ENCODE measurements at places on chromosomes 1 and 21.

DNA sequence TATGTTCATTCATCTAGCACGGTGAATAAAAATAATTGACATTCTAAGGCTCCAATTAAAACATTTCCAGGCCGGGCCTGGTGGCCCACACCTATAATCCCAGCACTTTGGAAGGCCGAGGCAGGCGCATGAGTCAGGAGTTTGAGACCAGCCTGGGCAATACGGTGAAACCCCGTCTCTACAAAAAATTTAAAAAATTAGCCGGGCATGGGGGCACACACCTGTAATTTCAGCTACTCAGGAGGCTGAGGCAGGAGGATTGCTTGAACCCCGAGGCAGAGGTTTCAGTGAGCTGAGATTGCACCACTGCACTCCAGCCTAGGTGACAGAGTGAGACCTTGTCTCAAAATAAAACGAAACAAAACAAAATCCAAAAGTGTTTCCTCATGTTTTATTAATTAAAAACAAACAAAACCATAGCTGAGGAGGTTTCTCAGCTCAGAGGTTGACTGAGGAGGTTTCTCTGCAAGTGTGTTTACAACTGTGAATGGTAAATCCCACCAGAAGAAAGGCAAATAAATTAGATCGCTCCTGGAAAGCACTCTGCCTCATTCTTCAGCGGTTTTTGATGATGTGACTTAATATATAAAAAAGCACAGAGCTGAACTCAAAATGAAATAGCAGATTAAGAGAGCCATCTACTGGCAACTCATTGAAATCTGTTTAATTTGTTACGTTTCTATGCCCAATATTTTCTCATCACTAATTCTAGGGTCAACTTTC lies 37.7 kb upstream of the ATG4C start:
- no peak overlapping the region for H3K27ac ChIP-seq
- H3K27me3 ChIP-seq = peaks cover 19% of the 10 kb centered on the region
- H3K4me3 ChIP-seq = no peak overlapping the region
- DNase-seq = no peak
- H3K4me1 ChIP-seq = no peaks in the 10 kb centered on the region
- no peaks in the 10 kb centered on the region for H3K36me3 ChIP-seq

GRCh38 chr21:33949516-33950430 lies 34.2 kb upstream of the ATP5PO start:
- H3K36me3 ChIP-seq = peaks cover 65% of the 10 kb centered on the region
- H3K4me1 ChIP-seq = peaks cover 78% of the 10 kb centered on the region
- H3K27ac ChIP-seq = peak overlapping the region; percentile 98
- no peaks in the 10 kb centered on the region for H3K27me3 ChIP-seq

DNA sequence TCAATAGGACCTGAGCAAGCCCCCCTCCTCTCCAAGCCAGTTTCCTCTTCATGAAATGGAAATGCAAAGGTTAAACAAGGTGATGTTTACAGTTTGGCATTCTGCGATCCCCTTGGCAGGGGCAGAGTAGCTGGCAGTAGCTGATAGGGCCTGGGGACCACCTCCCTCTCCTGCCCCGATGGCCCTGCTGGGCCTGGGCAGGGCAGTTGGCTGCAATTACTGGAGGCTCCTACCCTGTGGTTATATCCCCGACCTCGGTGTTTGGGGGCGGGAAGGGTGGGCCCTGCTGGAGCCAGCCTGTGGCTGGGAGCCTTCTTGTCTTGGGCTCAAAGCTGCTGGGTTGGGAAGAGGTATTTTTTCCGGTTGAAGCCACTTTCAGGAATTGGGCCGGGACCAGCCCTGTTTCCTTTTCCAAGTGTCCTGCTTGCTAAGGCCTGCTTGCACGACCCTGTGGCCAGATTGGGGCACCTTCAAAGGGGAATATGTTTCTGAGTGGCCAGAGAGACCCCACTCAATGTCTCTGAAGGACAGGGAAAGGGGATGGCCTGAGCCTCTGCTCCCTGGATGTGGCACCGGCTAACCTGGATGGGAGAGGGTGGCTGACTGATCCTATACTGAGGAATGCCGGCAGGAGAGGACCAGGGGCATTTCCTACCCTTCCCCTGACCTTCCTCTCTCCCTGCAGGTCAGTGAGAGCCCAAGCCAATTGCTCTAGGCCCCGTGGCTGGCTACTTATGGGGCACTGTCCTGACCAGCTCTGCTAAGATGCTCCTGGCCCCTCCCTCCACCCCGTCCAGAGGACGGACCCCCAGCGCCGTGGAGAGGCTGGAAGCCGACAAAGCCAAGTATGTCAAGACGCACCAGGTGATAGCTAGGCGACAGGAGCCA lies 1.9 kb downstream of the FAM110D start:
- H3K36me3 ChIP-seq = no peaks in the 10 kb centered on the region
- peaks cover 19% of the 10 kb centered on the region for H3K4me1 ChIP-seq
- no peak overlapping the region for H3K4me3 ChIP-seq
- no peak for DNase-seq

GRCh38 chr1:27596261-27596660 lies 7.7 kb downstream of the AHDC1 start:
- no peak overlapping the region for H3K27ac ChIP-seq
- H3K4me1 ChIP-seq = peaks cover 4% of the 10 kb centered on the region
- DNase-seq = no peak
- H3K27me3 ChIP-seq = no peaks in the 10 kb centered on the region

DNA sequence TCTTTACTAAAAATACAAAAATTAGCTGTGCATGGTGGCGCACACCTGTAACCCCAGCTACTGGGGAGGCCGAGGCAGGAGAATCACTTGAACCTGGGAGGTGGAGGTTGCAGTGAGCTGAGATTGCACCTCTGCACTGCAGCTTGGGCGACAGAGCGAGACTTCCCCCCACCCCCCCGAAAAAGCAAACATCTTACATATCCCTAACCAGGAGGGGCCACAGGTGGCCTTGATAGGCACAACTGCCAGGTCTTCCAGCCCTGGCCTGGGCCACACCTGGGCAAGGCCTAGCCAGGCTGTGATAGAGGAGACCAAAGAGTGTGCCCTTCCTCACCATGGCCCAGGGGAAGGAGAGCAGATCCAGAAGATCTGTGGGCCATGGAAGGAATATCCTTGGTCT lies 28.6 kb upstream of the POU3F1 start:
- H3K27ac ChIP-seq = no peak overlapping the region
- peaks cover 3% of the 10 kb centered on the region for H3K27me3 ChIP-seq
- H3K4me1 ChIP-seq = no peaks in the 10 kb centered on the region
- DNase-seq = no peak
- H3K36me3 ChIP-seq = no peaks in the 10 kb centered on the region

GRCh38 chr1:17922833-17923232 lies 167.7 kb downstream of the ACTL8 start:
- no peak for DNase-seq
- H3K4me1 ChIP-seq = no peaks in the 10 kb centered on the region
- no peak overlapping the region for H3K4me3 ChIP-seq
- H3K27ac ChIP-seq = no peak overlapping the region
- H3K27me3 ChIP-seq = no peaks in the 10 kb centered on the region

GRCh38 chr21:45986316-45987051 lies 4.9 kb downstream of the COL6A1 start:
- no peak for DNase-seq
- peaks cover 3% of the 10 kb centered on the region for H3K27me3 ChIP-seq
- no peaks in the 10 kb centered on the region for H3K36me3 ChIP-seq
- no peak overlapping the region for H3K4me3 ChIP-seq

GRCh38 chr1:33429856-33430691 lies 821 bp downstream of the PHC2 start:
- peaks cover 5% of the 10 kb centered on the region for H3K4me1 ChIP-seq
- no peaks in the 10 kb centered on the region for H3K36me3 ChIP-seq
- H3K4me3 ChIP-seq = no peak overlapping the region
- H3K27me3 ChIP-seq = peaks cover 22% of the 10 kb centered on the region
- DNase-seq = peak; percentile 39

DNA sequence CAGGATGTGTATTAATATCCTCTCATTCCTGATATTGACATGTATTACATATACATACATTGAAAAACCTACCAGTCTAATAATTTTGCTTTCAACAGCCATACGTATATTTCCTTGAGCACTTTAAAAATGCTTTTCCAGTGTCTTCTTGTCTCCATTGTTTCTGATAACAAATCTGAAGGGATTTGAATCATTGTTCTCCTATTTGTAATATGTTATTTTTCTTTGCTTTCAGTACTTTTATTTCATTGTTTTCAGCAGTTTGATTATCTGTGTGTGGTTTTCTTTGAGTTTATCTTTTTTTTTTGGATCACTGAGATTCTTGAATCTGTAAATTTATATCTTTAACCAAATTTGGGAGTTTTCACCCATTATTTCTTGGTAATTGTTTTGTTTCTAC lies 65.3 kb downstream of the RABGAP1L start:
- H3K27ac ChIP-seq = no peak overlapping the region
- H3K4me1 ChIP-seq = peaks cover 11% of the 10 kb centered on the region
- H3K36me3 ChIP-seq = peaks cover 51% of the 10 kb centered on the region
- no peak overlapping the region for H3K4me3 ChIP-seq

DNA sequence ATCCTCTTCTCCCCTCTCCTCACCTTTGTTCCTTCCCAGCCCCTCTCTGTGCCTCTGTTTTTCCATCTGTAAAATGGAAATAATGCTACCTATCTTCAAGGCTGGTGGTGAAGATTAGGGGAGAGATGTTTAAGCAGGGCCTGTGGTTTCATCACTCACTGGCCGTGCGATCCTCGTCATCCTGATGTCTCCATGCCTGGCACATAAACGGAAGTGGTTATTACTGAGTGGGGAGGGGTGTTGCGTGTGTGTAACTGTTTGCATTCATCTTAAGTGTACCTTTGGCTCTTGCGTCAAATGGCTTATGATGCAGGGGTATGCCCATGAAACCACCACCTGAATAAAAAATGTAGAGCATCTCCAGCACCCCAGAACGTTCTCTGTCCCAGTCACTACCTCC lies 17.2 kb upstream of the C1QA start:
- no peaks in the 10 kb centered on the region for H3K4me1 ChIP-seq
- no peaks in the 10 kb centered on the region for H3K36me3 ChIP-seq
- H3K27me3 ChIP-seq = peaks cover 3% of the 10 kb centered on the region
- H3K4me3 ChIP-seq = no peak overlapping the region
- DNase-seq = no peak

DNA sequence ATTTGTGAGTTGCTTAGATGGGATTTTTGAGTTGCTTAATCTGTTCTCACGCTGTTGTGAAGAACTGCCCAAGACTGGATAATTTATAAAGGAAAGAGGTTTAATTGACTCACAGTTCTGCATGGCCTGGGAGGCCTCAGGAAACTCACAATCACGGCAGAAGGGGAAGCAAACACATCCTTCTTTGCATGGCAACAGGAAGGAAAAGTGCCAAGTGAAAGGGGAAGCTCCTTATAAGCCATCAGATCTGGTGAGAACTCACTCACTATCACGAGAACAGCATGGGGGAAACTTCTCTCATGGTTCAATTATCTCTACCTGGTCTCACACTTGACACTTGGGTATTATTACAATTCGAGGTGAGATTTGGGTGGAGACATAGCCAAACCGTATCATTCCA lies 10.3 kb downstream of the CLIC6 start:
- peaks cover 7% of the 10 kb centered on the region for H3K4me1 ChIP-seq
- no peak overlapping the region for H3K4me3 ChIP-seq
- H3K27ac ChIP-seq = no peak overlapping the region
- DNase-seq = no peak

GRCh38 chr1:116855191-116855619 lies 54.5 kb upstream of the PTGFRN start:
- H3K36me3 ChIP-seq = no peaks in the 10 kb centered on the region
- no peak overlapping the region for H3K4me3 ChIP-seq
- DNase-seq = no peak
- H3K4me1 ChIP-seq = peaks cover 22% of the 10 kb centered on the region
- H3K27ac ChIP-seq = no peak overlapping the region

DNA sequence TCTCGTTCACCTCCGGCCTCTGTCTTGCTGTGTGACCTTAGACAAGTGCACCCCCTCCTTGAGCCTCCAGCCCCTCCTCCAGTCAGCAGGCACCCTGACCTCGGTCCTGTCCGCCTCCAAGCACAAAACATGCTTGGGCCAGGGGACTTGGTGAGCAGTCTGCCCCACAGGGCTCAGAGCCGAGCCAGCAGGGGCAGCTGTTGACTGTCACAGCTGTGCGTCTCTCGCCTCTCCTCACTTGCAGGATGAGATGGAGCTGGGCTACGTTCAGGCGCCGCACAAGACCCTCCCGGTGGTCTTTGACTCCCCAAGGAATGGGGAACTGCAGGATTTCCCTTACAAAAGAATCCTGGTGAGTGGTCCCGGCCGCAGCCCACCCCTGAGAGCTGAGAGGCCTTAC lies 24.2 kb downstream of the PADI3 start:
- no peak overlapping the region for H3K27ac ChIP-seq
- no peaks in the 10 kb centered on the region for H3K36me3 ChIP-seq
- peaks cover 3% of the 10 kb centered on the region for H3K27me3 ChIP-seq
- H3K4me3 ChIP-seq = no peak overlapping the region

DNA sequence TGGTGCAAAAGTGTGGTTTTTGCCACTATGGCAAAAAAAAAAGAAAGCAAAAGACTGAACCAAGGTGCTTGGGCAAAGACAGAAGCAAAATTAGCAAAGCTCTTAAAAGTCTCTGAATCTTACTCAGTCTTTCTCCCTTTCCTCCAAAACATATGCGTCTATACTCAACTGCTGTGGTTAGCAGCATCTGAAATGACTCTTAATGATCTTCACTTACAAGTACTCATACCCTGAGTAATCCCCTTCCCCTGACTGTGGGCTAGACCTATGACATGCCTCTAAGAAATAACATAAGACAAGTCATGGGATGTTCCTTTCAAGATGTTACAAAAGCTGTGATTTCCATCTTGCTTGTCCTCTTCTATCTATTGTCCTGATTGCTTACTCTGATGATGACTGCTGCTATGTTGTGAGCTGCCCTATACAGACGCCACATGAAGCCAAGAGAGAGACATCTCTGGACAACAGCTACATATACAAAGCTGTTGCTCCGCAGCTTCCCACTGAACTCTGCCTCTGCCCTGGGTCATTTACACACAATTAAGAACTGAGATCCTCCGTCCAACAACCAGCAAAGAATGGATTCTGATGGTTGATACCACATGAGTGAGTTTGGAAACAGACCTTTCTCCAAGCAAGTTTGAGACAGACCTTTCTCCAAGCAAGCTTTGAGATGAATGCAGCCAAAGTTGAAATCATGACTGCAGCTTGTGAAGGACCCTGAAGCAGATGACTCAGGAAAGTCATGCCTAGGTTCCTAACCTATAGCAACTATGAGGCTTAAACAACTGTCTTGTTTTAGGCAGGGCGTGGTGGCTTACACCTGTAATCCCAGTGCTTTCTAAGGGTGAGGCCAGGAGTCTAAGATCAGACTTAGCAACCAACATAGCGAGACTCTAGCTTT lies 55.2 kb downstream of the PUM1 start:
- peak; percentile 25 for DNase-seq
- no peak overlapping the region for H3K4me3 ChIP-seq
- H3K4me1 ChIP-seq = peaks cover 51% of the 10 kb centered on the region
- peak overlapping the region; percentile 4 for H3K27ac ChIP-seq
- peaks cover 35% of the 10 kb centered on the region for H3K36me3 ChIP-seq

- H3K27me3 ChIP-seq = no peaks in the 10 kb centered on the region
- no peak overlapping the region for H3K4me3 ChIP-seq
- no peak for DNase-seq
- H3K4me1 ChIP-seq = no peaks in the 10 kb centered on the region
- H3K27ac ChIP-seq = no peak overlapping the region
- H3K36me3 ChIP-seq = peaks cover 17% of the 10 kb centered on the region
Measured at GRCh38 chr1:211752951-211753486, 77.5 kb downstream of the LPGAT1 start.

GRCh38 chr21:36028127-36029069 lies 31.9 kb downstream of the SETD4 start:
- no peak overlapping the region for H3K4me3 ChIP-seq
- peak; percentile 72 for DNase-seq
- no peaks in the 10 kb centered on the region for H3K36me3 ChIP-seq
- H3K27ac ChIP-seq = no peak overlapping the region
- no peaks in the 10 kb centered on the region for H3K27me3 ChIP-seq
- no peaks in the 10 kb centered on the region for H3K4me1 ChIP-seq
